Activated T-cell treated with anti-CD3 and anti-CD28 coated beads, Interleukin-2, amount 50 U/mL, for 72 hours (primary cell): ENCODE measurements at places on chromosomes 6 and 20. TPM values are rescaled to one million over a fixed set of nuclear protein-coding genes. Genes with fewer than 3 reads are reported as not detected.

The NFATC2 gene
- total RNA-seq = 29.4 TPM

GRCh38 chr6:56434606-56435005 lies 187.2 kb upstream of the COL21A1 start:
- DNase-seq = no peak
- no peaks in the 10 kb centered on the region for H3K4me1 ChIP-seq

The VSTM2L gene
- 0.60 TPM for total RNA-seq

- peaks cover 89% of the 10 kb centered on the region for H3K27me3 ChIP-seq
- no peaks in the 10 kb centered on the region for H3K36me3 ChIP-seq
- DNase-seq = no peak
- H3K4me1 ChIP-seq = peaks cover 39% of the 10 kb centered on the region
Measured at GRCh38 chr6:149935246-149935645, 6.6 kb upstream of the ULBP2 start.

GRCh38 chr6:139926711-139927110 lies 552.3 kb upstream of the CITED2 start:
- no peaks in the 10 kb centered on the region for H3K4me1 ChIP-seq
- no peaks in the 10 kb centered on the region for H3K36me3 ChIP-seq
- H3K27ac ChIP-seq = no peak overlapping the region
- H3K27me3 ChIP-seq = peaks cover 17% of the 10 kb centered on the region
- no peak overlapping the region for H3K4me3 ChIP-seq
- DNase-seq = no peak

GRCh38 chr20:12722091-12722490 lies 286.7 kb upstream of the SPTLC3 start:
- H3K36me3 ChIP-seq = no peaks in the 10 kb centered on the region
- H3K4me3 ChIP-seq = no peak overlapping the region
- no peak for DNase-seq

The PLEKHG1 gene
- 25.0 TPM for total RNA-seq

- peak; percentile 77 for DNase-seq
- H3K27ac ChIP-seq = peak overlapping the region; percentile 99
- peak overlapping the region; percentile 94 for H3K4me3 ChIP-seq
Measured at GRCh38 chr6:30720738-30721197, 616 bp downstream of the TUBB start.

DNA sequence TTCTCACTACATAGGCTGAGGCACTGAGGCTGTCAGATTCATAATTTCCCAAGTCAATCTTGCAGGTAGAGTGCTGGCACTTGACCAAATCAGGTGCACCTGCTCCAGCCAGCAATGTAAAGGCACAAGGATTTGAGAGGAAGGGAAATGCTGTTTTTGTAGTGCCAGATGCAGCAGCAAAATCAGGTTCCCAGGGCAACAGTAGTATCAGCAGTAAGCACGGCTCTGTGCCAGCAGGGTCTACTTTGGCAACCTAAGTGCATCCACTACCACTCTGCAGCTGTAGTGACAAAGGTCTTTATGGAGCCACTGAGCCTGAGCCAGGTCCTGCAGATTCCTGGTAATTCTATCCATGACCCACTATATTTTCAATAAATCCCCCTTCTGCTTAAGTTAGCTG lies 329.5 kb downstream of the TPBG start:
- H3K4me1 ChIP-seq = no peaks in the 10 kb centered on the region
- H3K36me3 ChIP-seq = no peaks in the 10 kb centered on the region
- no peak overlapping the region for H3K4me3 ChIP-seq
- no peak overlapping the region for H3K27ac ChIP-seq

GRCh38 chr6:20173833-20174792 lies 38.2 kb downstream of the MBOAT1 start:
- H3K36me3 ChIP-seq = no peaks in the 10 kb centered on the region
- DNase-seq = no peak
- no peaks in the 10 kb centered on the region for H3K27me3 ChIP-seq
- peaks cover 29% of the 10 kb centered on the region for H3K4me1 ChIP-seq
- H3K4me3 ChIP-seq = peak overlapping the region; percentile 60
- peak overlapping the region; percentile 16 for H3K27ac ChIP-seq

GRCh38 chr6:130847001-130847910 lies 20.1 kb downstream of the SMLR1 start:
- DNase-seq = no peak
- H3K27ac ChIP-seq = peak overlapping the region; percentile 10
- H3K27me3 ChIP-seq = no peaks in the 10 kb centered on the region

The MAP1LC3A gene
- total RNA-seq = 5.2 TPM

The HLA-G gene
- not detected for total RNA-seq

DNA sequence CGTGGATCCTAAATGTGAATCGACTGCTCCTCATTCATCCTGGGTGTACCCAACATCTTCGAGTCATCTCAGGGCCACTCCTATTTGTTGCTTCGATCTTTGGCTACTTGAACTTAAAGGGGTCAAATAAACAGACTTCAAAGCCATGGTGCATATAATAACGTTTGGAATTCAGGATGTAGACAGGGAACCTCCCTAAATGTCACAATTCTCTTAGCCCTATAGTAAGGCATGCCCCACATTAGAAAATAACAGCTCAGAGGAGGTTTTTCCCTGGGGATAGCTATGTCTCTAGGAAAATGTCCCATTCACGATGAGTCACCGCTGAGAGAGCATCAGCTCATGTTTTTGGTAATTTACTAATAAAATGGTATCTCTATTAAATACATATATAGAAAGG lies 54.8 kb upstream of the BMP6 start:
- H3K4me1 ChIP-seq = no peaks in the 10 kb centered on the region
- no peaks in the 10 kb centered on the region for H3K36me3 ChIP-seq
- peaks cover 20% of the 10 kb centered on the region for H3K27me3 ChIP-seq
- no peak overlapping the region for H3K4me3 ChIP-seq
- no peak for DNase-seq
- H3K27ac ChIP-seq = no peak overlapping the region

- peak overlapping the region; percentile 92 for H3K27ac ChIP-seq
- H3K27me3 ChIP-seq = peaks cover 68% of the 10 kb centered on the region
- peak; percentile 28 for DNase-seq
- peaks cover 21% of the 10 kb centered on the region for H3K4me1 ChIP-seq
- peak overlapping the region; percentile 82 for H3K4me3 ChIP-seq
- H3K36me3 ChIP-seq = no peaks in the 10 kb centered on the region
Measured at GRCh38 chr6:28474441-28475219, 31.3 kb upstream of the ZSCAN23 start.

The PREP gene
- total RNA-seq = 31.6 TPM

The DEFB121 gene
- total RNA-seq = not detected

GRCh38 chr6:2749969-2750600 lies 637 bp downstream of the MYLK4 start:
- H3K4me3 ChIP-seq = peak overlapping the region; percentile 6
- peaks cover 31% of the 10 kb centered on the region for H3K27me3 ChIP-seq
